ENCODE measurements at places on chromosomes 2 and 18. TPM values are rescaled to one million over a fixed set of nuclear protein-coding genes. Genes with fewer than 3 reads are reported as not detected.
A peak's percentile ranks its signal among the peaks of the same experiment; 100 is the strongest.

The KLHL30 gene
- 0.98 TPM for total RNA-seq

The TWIST2 gene
- 178 TPM for total RNA-seq

The GRHL1 gene
- total RNA-seq = 2.1 TPM

The GKN2 gene
- total RNA-seq = not detected

The HES6 gene
- total RNA-seq = 4.0 TPM

The FAM124B gene
- 2.6 TPM for total RNA-seq

The AGXT gene
- total RNA-seq = not detected

The NCKAP5 gene
- total RNA-seq = 6.1 TPM

The CPS1 gene
- 10.4 TPM for total RNA-seq

The ALS2 gene
- total RNA-seq = 19.7 TPM

DNA sequence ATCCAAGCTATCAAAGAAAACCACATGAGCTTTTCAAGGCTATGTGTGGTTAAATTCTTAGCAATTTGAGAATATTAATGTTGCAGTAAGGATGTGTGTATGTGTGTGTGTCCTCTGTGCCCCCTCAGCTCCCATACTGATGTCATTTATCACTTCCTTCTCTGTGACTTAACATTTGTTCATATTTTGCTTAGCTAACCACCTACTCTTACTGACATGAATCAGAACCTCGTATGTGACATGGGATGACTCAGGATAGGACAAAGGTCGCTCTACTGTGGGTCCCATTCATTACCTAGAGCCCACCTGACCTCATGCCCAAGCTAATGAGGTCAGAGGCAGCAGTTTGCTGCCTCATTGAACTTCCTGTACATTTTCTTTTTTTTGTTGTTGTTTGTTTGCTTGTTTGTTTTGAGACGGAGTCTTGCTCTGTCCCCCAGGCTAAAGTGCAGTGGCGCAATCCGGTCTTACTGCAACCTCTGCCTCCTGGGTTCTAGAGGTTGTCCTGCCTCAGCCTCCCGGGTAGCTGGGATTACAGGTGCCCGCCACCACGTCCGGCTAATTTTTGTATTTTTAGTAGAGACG lies 36.3 kb downstream of the MOGAT1 start:
- DNase-seq = no peak
- no peak overlapping the region for H3K4me3 ChIP-seq
- H3K36me3 ChIP-seq = no peaks in the 10 kb centered on the region

GRCh38 chr2:134137182-134137611 lies 116.7 kb upstream of the MGAT5 start:
- no peaks in the 10 kb centered on the region for H3K4me1 ChIP-seq
- H3K27me3 ChIP-seq = no peaks in the 10 kb centered on the region
- H3K27ac ChIP-seq = peak overlapping the region; percentile 58
- H3K36me3 ChIP-seq = no peaks in the 10 kb centered on the region

DNA sequence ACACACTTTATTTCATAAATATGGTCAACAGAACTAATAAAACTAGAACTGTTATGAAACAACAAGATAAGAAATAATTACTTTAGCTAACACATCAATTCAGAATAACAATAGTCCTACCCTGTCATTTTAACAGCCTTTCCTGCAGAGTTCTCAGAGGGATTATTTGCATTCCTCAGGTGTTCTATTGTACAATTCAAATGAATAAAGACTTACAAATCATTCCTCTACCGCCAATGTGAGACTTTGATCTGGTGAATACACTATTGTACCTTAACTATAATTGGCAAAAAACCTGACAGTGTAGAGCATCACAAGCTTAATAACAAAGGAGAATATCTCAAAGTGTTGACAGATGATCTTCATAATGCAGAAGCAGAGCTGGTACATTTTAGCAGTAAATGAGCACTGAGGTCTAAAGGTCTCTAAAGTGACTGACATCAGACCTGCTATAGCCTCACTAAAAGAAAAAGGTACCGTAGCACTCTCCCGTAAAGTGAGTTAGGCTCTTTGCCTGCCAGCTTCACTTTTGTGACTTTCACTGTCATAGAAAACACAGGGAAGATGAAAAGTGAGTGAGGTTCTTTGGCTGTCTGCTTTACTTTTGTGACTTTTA lies 118.8 kb upstream of the SP3 start:
- H3K4me1 ChIP-seq = no peaks in the 10 kb centered on the region
- H3K36me3 ChIP-seq = no peaks in the 10 kb centered on the region
- H3K4me3 ChIP-seq = no peak overlapping the region
- DNase-seq = no peak
- H3K27ac ChIP-seq = no peak overlapping the region

DNA sequence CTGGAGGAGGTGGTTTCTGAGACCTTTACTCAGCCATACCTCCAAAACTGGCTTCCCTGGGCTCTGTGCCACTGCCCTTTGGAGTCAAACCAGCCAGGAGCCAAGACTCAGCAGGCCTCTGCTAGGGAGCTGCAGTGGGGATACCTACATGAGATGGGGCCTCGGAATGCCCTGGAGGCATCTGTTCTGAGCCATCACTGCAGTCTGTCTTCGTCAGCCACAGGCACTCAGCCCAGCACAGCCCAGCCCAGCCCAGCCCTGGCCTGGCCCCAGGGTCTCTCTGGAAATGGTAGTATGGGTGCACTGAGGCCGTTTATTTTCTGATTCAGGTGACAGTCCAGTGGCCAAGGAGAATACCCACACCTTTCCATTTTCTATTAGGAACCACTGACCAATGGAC lies 209.8 kb downstream of the CELF4 start:
- no peak for DNase-seq
- H3K27me3 ChIP-seq = no peaks in the 10 kb centered on the region
- H3K4me1 ChIP-seq = no peaks in the 10 kb centered on the region
- no peaks in the 10 kb centered on the region for H3K36me3 ChIP-seq

DNA sequence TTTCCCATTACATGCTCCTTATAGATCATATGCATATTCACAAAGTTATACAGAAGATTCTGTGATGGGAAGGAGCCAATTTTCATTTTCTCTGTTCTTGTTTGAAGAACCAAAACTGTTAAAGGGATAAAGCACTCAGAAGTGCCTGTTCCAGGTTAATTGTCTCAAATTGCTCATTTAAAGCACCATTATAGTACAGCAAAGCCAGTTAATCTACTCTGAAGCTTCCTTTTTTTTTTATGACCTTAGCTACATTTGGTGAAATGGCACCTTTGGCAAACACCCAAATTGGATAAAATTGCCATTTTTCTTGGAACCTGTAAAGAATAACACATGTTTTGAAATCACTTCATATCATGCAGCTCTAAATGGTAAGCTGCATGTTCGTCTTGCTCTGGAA lies 1092.3 kb downstream of the BCL11A start:
- no peaks in the 10 kb centered on the region for H3K36me3 ChIP-seq
- no peaks in the 10 kb centered on the region for H3K4me1 ChIP-seq
- no peak overlapping the region for H3K27ac ChIP-seq
- no peaks in the 10 kb centered on the region for H3K27me3 ChIP-seq

DNA sequence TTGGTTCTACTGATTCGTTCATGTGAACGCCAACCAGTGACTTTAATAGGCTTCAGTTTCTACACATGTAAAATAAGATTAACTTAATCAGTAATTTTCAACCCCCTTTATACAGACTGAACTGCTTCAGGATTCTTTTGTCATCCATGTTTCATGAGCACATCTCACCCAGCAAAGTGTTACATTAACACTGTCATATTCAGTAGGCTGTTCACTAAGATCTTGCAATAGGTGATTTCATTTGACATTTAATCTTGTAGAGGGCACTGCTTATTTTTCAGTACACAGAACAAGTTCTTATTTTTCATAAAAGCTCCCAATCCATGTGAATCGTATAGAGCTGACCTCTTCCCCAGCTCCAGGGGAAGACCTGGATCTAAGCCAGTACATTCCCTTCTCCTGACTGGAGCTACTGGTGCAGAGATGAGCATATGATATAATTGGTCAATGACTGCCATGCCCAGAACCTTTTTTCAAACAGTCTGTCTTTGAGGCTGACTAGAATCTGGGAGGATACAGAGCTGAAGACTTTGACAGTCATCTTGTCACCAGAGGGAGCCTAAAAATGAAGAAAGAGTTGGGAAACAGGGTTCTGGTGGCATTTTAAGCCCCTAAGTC lies 72.2 kb upstream of the CHRNA1 start:
- H3K27me3 ChIP-seq = no peaks in the 10 kb centered on the region
- H3K4me3 ChIP-seq = no peak overlapping the region

DNA sequence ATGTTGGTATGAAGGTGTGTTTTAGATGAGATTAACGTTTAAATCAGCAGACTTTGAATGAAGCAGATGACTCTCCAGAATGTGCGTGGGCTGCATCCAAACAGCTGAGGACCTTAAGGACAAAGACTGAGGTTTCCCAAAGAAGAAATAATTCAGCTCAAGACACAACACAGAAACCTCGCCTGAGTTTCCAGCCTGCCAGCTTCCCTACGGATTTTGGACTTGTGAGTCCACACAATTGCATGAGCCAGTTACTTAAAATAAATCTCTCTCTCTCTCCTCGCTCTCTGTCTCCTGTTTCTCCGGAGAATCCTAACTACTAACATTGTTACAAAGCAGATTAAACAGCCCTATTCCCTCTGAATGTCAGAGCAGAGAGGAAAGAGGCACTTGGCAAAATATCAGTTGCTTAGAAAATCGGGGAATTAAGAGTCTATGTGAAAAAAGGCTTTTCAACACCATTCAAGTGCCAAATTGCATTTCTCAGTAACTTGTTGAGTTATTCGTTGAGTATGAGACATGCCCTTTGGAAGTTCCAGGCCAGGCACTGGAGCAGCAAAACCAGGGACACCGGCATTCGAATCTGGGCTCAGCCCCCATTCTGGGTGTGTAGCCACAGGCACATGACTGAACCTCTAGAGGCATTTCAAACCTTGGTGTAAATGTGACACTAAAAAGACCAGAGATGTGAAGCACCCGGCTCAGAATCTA lies 174.6 kb upstream of the PID1 start:
- H3K36me3 ChIP-seq = no peaks in the 10 kb centered on the region
- H3K4me1 ChIP-seq = no peaks in the 10 kb centered on the region
- DNase-seq = no peak
- peak overlapping the region; percentile 35 for H3K4me3 ChIP-seq
- H3K27ac ChIP-seq = peak overlapping the region; percentile 94

DNA sequence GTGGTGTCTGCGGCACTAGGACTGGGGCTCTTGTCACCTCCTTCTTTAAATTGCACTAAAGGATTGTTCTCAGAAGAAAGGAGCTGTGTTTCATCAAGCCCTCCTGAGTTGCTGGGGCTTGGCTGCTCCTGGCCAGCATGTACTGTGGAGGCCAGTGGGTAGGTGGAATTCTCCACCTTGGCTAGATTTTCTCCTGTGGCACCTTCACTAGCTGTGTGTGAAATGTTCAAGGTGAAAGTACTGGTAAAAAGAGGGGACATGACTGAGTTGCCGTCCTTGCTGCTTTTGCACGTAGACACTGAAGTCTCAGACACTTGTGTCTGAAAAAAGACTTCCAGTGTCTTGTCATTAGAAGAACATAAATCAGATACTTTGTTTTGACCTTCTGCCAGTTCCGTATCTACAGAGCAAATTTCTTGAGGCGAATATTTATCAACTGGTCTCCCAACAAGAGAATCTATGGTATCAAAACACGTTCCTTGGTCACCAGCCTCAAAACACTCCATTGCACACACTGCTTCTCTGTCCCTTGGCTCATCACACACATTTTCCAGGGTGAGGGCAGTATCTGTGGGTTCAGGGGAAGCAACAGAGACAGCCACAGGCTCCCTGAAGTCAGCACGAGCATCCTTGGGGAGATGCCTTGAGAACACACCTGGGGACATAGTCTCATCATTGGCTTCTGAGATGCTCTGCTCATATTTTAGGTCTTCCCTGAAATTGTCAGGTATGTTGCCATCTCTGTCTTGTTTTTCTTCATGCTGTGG lies 91.4 kb downstream of the ALPK2 start:
- no peak overlapping the region for H3K27ac ChIP-seq
- H3K4me1 ChIP-seq = no peaks in the 10 kb centered on the region
- H3K27me3 ChIP-seq = no peaks in the 10 kb centered on the region

GRCh38 chr18:58980991-58981390 lies 116.3 kb downstream of the ZNF532 start:
- no peak overlapping the region for H3K4me3 ChIP-seq
- H3K4me1 ChIP-seq = no peaks in the 10 kb centered on the region
- no peaks in the 10 kb centered on the region for H3K27me3 ChIP-seq
- H3K36me3 ChIP-seq = no peaks in the 10 kb centered on the region

- no peak overlapping the region for H3K27ac ChIP-seq
- H3K4me3 ChIP-seq = no peak overlapping the region
- H3K4me1 ChIP-seq = no peaks in the 10 kb centered on the region
- DNase-seq = no peak
- no peaks in the 10 kb centered on the region for H3K27me3 ChIP-seq
- H3K36me3 ChIP-seq = no peaks in the 10 kb centered on the region
Measured at GRCh38 chr2:113098041-113098440, 29.4 kb upstream of the IL1RN start.

- H3K4me1 ChIP-seq = no peaks in the 10 kb centered on the region
- no peaks in the 10 kb centered on the region for H3K36me3 ChIP-seq
- DNase-seq = no peak
- no peak overlapping the region for H3K4me3 ChIP-seq
Measured at GRCh38 chr18:36419188-36419899, 121.8 kb downstream of the FHOD3 start.

GRCh38 chr2:65431421-65432226 lies 775 bp downstream of the SPRED2 start:
- DNase-seq = peak; percentile 54
- H3K27ac ChIP-seq = peak overlapping the region; percentile 99
- H3K36me3 ChIP-seq = no peaks in the 10 kb centered on the region
- H3K4me1 ChIP-seq = peaks cover 3% of the 10 kb centered on the region
- H3K4me3 ChIP-seq = peak overlapping the region; percentile 96
- no peaks in the 10 kb centered on the region for H3K27me3 ChIP-seq

- DNase-seq = no peak
- H3K27me3 ChIP-seq = no peaks in the 10 kb centered on the region
- H3K27ac ChIP-seq = no peak overlapping the region
- H3K36me3 ChIP-seq = no peaks in the 10 kb centered on the region
Measured at GRCh38 chr2:231900972-231901371, 25.2 kb downstream of the NPPC start.

DNA sequence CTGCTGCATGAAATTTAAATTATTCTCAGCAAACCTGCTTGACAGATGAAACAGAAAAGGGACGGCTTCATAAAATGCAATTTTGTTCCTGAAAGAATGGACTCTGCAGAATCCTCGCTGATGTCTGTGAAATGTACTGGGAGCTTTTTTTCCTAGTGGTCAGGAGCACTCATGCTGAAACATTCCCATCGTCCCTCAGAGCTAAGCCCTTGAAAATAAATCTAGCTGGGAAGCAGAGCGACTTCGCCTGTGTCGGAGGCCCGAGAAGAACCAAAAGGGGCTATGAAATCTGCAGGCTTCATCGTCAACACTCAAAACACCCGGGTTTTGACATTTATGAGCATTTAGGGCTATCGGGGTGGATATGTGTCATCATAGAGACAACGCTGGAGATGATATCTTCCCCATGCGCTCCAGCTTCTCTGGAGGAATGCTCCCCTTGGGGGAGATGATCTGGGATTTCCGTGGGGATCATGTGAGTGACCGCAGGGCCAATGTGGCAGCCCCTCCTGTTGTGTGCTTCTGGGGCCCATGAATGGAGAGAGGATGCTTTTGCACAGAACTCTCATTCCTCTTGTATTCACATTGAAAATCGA lies 182.3 kb downstream of the KLHL29 start:
- no peak for DNase-seq
- H3K4me1 ChIP-seq = peaks cover 21% of the 10 kb centered on the region
- H3K4me3 ChIP-seq = no peak overlapping the region
- no peaks in the 10 kb centered on the region for H3K27me3 ChIP-seq
- H3K27ac ChIP-seq = peak overlapping the region; percentile 92
- no peaks in the 10 kb centered on the region for H3K36me3 ChIP-seq

Data from breast epithelium (tissue), 4 donors.